ENCODE measurements at places on chromosomes 7 and 10.

DNA sequence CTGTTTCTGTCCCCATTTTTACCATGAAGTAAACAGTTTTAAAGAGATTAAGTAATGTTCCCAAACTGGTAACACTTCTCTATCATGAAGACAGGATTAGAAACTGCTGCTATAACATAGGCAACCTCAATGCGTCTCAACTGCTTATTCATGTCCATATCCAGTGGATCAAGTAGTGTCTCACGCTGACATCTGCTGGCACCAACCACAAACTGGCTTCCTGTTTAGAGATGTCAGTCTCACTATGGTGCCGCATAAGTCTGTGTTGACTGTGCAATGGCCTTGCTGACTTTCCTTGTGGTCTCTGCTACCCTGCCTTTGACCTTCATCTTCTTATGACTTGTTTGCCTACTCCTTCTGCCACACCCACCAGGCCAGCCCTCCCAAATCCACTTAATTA lies 369.6 kb upstream of the DPP6 start:
- no peak for DNase-seq

DNA sequence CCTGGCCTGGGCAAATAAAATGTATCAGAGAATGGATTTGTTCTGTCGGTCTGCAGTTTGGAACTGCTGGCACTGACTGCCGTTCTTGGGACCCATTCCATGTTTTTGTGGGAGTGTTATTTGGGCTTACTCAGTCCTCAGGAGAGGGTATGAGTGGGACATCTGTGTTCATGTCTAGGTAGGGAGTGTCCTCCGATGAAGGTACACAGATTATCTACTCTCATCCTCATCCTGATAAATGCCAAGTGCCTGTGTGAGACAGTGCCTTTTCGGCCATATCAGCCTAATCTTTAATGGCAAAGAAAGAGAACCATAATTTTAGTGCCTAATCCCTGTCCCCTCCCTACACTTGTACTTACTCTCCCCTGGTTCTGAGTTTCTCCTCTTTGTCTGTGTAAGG lies 409.4 kb downstream of the REEP3 start:
- DNase-seq: no peak

- no peak for DNase-seq
Observed at GRCh38 chr7:18936265-18936664, 181.2 kb downstream of the TWIST1 start.

- no peak for DNase-seq
Observed at GRCh38 chr7:50724526-50725520, 57.9 kb downstream of the GRB10 start.

GRCh38 chr7:67512481-67512880 lies 515.8 kb downstream of the TYW1 start:
- no peak for DNase-seq

DNA sequence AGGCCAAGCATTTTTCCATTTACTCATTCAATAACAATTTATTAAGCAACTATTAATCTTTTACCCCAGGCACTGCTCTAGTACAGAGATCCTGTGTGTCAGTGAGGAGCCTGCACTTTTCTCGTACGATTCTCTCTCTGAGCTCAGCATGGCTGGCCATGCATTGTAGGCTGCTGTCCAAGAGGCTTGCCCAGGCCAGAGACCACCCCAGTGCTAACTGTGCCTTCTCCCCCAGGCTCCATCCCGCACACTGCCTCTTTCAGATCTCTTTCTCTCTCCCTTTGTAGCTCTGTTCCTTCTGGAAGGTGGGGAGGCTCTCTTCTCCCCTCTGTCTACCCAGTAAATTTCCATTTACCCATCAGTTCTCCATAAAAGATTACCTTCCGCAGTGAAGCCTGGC lies 101.0 kb upstream of the IKZF1 start:
- no peak for DNase-seq
